ENCODE measurements at places on chromosomes 7 and 10. TPM values are rescaled to one million over a fixed set of nuclear protein-coding genes. Genes with fewer than 3 reads are reported as not detected.

LSM8 gene
- 167 TPM for total RNA-seq

GDF2 gene
- not detected for total RNA-seq

SLC29A4 gene
- total RNA-seq = 2.5 TPM

ASIC3 gene
- 1.1 TPM for total RNA-seq

PPP1R3C gene
- total RNA-seq = 160 TPM

KLF14 gene
- not detected for total RNA-seq

TFEC gene
- 0.06 TPM for total RNA-seq

TET1 gene
- total RNA-seq = 2.8 TPM

GJD4 gene
- total RNA-seq = not detected

HGF gene
- not detected for total RNA-seq

LIPM gene
- not detected for total RNA-seq

TMEM270 gene
- not detected for total RNA-seq

NYAP1 gene
- 1.2 TPM for total RNA-seq

CHPF2 gene
- 33.3 TPM for total RNA-seq

WDFY4 gene
- not detected for total RNA-seq

RBAK gene
- total RNA-seq = 11.3 TPM

KCNIP2 gene
- total RNA-seq = 2.0 TPM

VPS37D gene
- 3.6 TPM for total RNA-seq

IQUB gene
- 0.43 TPM for total RNA-seq

ERVW-1 gene
- total RNA-seq = not detected

NFE2L3 gene
- total RNA-seq = 12.4 TPM

FAM24A gene
- total RNA-seq = not detected

NOLC1 gene
- total RNA-seq = 132 TPM

PNLIPRP2 gene
- not detected for total RNA-seq

PRLHR gene
- total RNA-seq = not detected

LBX1 gene
- total RNA-seq = 0.12 TPM

ALOX5 gene
- total RNA-seq = not detected

SPDYE9 gene
- 0.54 TPM for total RNA-seq

WNT8B gene
- total RNA-seq = 0.10 TPM

CRYGN gene
- 0.07 TPM for total RNA-seq

BAMBI gene
- total RNA-seq = 4.0 TPM

BTBD16 gene
- 0.45 TPM for total RNA-seq

NEBL gene
- total RNA-seq = 13.0 TPM

CALML5 gene
- total RNA-seq = not detected

BMPER gene
- total RNA-seq = 3.0 TPM

CACNB2 gene
- total RNA-seq = 2.5 TPM

SKIDA1 gene
- 1.3 TPM for total RNA-seq

LRRC18 gene
- not detected for total RNA-seq

IFIT1 gene
- 1.7 TPM for total RNA-seq

SLC25A13 gene
- 39.2 TPM for total RNA-seq

SPDYE2B gene
- total RNA-seq = not detected

LDB3 gene
- 0.17 TPM for total RNA-seq

ST7 gene
- 30.7 TPM for total RNA-seq

PODXL gene
- total RNA-seq = 2.3 TPM

HMX3 gene
- 3.9 TPM for total RNA-seq

PNLIP gene
- not detected for total RNA-seq

TRIM73 gene
- total RNA-seq = 1.4 TPM

TEX47 gene
- not detected for total RNA-seq

MCU gene
- total RNA-seq = 39.5 TPM

FRAT2 gene
- 12.4 TPM for total RNA-seq

CLCN1 gene
- total RNA-seq = not detected

RBP3 gene
- not detected for total RNA-seq

HOXA4 gene
- total RNA-seq = 0.57 TPM

Measured in NCI-H460 (cell line).